Activated CD4-positive, CD25-positive, alpha-beta regulatory T cell treated with anti-CD3 and anti-CD28 coated beads, Interleukin-2, amount 50 U/mL, for 16 hours (primary cell): ENCODE measurements at places on chromosomes 12 and 14.

DNA sequence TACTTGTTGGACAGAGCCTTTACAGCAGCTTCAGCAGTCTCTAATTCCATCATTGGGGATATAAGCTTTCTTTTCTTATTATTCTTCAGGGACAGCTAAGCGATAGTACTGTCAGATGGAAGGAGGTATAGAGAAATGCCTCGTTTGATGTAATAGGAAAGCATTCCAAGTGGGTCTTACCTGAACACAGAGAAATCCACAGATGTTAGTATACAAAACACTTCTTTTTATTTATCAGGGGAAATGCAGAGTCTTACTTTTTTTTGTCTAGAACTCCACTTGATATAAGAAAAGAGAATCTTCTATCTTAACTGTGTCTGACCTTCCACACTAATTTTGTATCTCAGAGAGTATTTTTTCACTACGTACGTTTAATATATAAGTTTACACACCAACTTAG, 1.9 kb downstream of the SYT1 start:
- no peak for DNase-seq

GRCh38 chr12:42382013-42382696, 56.2 kb downstream of the PPHLN1 start:
- DNase-seq = no peak

GRCh38 chr12:121825041-121825523, 21.3 kb downstream of the SETD1B start:
- DNase-seq = no peak

DNA sequence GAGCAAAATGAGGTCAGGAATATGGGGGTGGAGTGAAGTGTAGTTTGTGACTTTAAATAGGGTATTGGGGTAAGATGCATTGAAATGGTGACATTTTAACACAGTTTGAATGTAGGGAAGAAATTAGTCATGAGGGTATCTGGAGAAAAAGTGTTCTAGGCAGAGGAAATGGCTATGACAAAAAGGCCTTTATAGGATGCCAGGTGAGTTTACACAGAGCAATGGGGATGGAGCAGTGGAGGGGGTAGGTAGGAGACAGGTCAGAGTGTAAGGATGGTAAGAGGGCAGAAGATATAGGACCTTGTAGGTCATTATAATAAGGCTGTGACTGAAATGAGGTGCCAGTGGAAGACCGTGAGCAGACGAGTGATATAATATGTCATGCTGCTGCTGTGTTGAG, 30.4 kb downstream of the HEATR5A start:
- no peak for DNase-seq

- no peak for DNase-seq
Measured at GRCh38 chr12:24561882-24562770, 386.8 kb downstream of the BCAT1 start.

DNA sequence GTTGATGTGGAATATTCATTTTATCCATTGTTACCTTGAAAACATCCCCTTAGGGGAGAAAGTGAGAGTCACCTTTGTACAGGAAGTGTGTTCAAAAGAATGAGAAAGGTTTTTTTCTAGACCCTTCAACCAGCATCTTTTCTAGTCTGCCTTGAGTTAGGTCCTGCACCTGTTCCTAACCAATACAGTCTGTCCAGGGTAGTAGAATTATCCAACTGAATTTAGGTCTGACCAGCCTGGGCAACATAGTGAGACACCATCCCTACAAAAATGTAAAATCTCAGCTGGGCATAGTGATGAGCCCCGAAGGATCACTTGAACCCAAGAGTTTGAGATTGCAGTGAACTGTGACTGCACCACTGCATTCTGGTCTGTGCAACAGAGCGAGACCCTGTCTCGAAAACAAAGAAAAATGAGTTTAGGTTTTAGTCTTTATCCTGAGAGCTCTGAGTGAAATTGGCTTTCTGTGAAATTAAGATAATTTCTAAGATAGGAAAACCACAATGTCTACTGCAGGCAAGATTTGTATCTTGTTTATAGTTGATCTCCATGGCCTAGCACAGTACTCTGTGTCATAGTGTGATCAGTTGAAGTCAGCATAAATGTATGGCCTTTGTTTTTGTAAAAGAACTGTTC, 25.2 kb downstream of the ARHGAP5 start:
- DNase-seq = no peak

GRCh38 chr14:88005978-88006851, 1.3 kb downstream of the GPR65 start:
- DNase-seq = peak; percentile 54

- DNase-seq = no peak
Measured at GRCh38 chr12:97275728-97276590, 186.6 kb upstream of the RMST start.

DNA sequence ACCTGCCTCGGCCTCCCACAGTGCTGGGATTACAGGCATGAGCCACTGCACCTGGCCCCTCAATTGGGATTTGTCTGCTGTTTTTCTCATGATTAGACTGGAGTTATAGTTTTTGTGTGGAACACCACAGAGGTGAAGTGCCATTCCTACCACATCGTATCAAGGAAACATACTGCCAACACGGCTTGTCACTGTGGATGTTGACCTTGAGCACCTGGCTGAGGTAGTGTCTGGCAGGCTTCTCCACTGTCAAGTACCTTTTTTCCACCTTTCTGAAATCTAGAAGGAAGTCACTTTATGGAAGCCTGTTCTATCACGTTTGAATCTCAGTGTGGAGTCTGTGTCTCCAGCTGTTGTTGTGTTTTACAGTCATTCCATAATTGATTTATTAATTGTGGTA, 21.4 kb upstream of the SEL1L start:
- no peak for DNase-seq

GRCh38 chr12:17035372-17035771, 429.4 kb upstream of the LMO3 start:
- no peak for DNase-seq

- DNase-seq = no peak
Measured at GRCh38 chr12:3615862-3616261, 124.9 kb downstream of the PRMT8 start.

DNA sequence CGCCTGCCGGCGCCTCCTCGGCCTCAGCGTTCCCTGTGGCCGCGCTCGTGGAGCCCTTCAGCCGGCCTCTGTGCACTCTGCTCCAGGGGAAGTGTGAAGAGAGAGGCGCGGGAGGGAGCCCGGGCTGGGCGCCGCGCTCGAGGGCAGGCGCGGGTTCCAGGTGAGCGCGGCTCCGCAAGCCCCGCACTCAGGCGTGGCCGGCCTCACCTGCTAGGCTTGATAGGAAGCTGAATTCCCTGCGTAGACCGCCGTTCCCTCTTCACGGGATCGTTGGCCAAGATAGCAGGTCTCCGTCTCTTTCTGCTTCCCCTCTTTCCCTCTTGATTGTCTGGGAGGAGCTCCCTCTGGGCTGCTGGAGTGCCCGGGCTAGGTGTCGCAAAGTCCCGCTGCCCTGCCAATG, 89.7 kb downstream of the ASCL4 start:
- no peak for DNase-seq

DNA sequence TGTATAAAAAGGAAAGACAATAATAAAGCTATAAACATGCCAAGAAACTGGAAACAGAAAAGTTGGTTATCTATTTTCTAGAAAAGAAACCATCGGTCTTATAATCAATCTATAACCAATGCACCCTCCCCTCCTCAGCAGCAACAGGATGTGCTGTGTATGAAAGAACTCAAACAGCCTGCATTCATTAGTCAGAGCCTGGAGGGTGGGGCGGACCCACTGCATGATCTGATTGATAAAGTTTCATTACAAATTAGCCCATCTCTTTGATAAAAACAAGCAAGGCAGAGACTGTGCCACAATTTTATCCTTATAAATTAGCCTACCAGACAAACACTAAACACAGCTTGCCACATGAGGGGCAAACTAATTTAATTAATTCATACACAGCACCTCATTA, 448.1 kb downstream of the BCAT1 start:
- no peak for DNase-seq

DNA sequence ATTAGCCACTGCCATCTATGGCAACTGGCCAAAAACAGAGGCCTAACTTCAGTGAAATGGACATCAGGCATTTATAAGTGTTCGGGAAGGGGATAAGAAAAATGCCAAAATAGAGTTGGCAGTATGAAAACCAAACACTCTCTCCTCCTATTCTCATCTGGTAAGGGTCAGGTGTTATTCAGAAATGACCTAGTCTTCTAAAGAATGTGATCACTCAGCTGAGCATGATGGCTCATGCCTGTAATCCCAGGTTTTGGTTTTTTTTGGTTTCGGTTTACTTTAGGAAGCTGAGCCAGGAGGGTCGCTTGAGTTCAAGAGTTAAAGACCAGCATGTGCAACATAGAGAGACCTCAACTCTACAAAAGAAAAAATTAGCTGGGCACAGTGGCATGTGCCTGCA, 170.3 kb downstream of the GRIN2B start:
- no peak for DNase-seq

DNA sequence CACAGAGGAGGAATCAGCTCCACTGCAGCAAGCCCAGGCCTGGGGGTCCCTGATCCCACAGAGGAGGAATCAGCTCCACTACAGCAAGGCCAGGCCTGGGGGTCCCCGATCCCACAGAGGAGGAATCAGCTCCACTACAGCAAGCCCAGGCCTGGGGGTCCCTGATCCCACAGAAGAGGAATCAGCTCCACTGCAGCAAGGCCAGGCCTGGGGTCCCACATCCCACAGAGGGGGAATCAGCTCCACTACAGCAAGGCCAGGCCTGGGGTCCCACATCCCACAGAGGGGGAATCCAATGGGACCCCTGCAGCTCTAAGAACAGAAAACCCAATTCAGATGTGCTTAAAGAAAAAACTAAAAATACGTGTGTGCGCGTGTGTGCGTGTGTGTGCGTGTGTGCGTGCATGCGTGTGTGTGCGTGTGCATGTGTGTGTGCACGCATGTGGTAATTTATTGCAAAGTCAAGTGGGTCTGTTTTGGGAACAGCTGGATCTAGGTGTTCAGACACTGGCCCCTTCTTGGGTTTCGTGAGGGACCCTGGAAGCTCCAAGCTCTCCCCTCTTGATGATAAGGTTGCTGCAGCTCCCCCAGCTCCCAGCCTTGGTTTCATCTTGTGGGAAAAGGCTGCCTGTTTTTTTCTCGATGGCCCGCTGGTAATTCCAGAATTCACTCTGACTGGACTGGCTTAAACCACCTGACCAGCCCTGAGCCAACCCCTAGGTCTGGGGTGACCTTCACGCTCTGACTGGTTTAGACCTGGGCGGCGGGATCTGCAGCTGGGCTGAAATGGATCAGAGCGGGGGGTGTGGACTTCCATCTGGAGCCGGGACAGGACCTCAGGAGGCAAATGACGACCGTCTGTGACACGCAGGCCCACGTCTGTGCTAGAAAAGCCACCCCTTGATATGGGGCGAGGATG, 47.1 kb downstream of the GALNT9 start:
- no peak for DNase-seq

GRCh38 chr12:124006085-124006845, 33.2 kb downstream of the ZNF664 start:
- DNase-seq = no peak

GRCh38 chr12:18250313-18250916, 10.9 kb upstream of the PIK3C2G start:
- DNase-seq = no peak

GRCh38 chr14:94158239-94158883, 15.8 kb upstream of the PPP4R4 start:
- DNase-seq = no peak

GRCh38 chr12:51869496-51869865, 18.4 kb upstream of the ANKRD33 start:
- no peak for DNase-seq

- no peak for DNase-seq
Measured at GRCh38 chr12:11542599-11542998, 106.9 kb upstream of the ETV6 start.

- DNase-seq = no peak
Measured at GRCh38 chr14:77309131-77309530, 11.6 kb downstream of the POMT2 start.

GRCh38 chr12:68378872-68379606, 46.9 kb upstream of the MDM1 start:
- no peak for DNase-seq

DNA sequence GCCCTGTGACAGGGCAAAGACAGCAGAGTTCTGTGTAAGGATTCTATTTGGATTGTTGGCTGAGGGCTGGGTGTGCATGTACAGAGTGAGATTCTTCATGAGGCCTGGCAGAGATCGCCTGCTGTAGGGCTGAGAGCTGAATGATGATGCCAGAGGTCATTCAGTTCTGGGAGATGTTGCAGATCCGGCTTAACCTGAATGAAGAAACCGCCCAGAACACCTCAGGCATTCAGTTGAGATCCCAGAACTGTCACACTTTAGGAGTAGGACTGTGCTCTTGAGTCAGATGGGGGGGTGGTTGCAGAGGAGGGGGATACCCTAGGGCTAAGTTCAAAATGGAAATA, 5.8 kb upstream of the EVL start:
- no peak for DNase-seq

GRCh38 chr14:89502966-89503365, 85.9 kb upstream of the FOXN3 start:
- no peak for DNase-seq

- DNase-seq = no peak
Measured at GRCh38 chr14:82420871-82421270, 887.2 kb upstream of the SEL1L start.

DNA sequence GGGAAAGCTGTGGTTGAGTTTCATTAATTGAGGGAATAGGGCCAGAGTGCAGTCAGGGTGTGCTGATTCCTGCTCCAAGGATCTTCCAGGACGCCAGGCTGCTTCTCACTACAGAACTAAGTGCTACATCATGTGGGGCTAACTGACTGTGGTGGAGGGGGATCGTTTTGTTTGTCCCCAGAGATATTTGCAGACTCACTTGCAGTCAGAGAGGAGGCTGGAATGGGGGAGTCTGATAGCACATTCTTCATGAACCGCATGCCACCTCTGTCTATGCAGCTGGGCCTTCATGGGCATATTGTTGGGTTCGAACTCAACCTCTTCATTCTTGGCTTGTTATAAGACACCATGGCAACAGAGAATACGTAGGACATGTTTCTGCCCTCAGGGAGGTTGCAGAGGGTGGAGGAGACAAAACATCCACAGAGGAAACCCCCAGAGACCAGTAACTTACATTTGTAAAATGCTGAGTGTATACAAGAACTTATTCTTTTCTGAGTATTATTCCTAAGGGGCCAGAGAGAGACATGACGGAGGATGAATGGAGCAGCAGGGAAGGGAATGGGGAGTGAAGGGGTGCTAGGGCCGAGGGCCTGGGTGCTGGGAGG, 13.0 kb downstream of the KRT7 start:
- no peak for DNase-seq

DNA sequence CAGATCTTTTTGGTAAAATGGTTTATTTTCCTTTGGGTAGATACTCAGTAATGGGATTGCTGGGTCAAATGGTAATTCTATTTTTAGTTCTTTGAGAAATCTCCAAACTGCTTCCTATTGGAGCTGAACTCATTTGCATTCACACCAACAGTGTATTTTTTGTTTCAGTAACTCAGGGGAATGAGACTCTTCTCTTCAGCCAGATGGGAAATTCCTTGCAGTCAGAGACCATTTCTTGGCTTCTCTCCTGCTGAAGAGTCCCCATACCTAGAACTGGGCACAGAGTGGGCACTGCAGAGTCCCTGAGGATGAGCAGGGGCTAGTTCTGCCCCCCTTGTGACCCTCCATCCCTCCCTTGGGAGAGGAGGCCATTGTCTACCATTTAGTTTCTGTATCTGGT, 10.8 kb downstream of the SDSL start:
- DNase-seq = no peak

GRCh38 chr12:97960741-97961608, 498.4 kb downstream of the RMST start:
- no peak for DNase-seq

- no peak for DNase-seq
Measured at GRCh38 chr14:104688505-104689108, 811 bp upstream of the INF2 start.

GRCh38 chr14:87960013-87960787, 32.8 kb downstream of the GALC start:
- no peak for DNase-seq
